ENCODE measurements at places on chromosomes 12 and 14.
A peak's percentile ranks its signal among the peaks of the same experiment; 100 is the strongest.

- DNase-seq: no peak
Observed at GRCh38 chr12:116294454-116295165, 17.1 kb upstream of the MED13L start.

GRCh38 chr14:106222311-106222710, 695.9 kb downstream of the TMEM121 start:
- no peak for DNase-seq

GRCh38 chr14:97655169-97655948, 858.2 kb downstream of the VRK1 start:
- DNase-seq: no peak

GRCh38 chr12:114384739-114385138, 21.2 kb downstream of the TBX5 start:
- no peak for DNase-seq

DNA sequence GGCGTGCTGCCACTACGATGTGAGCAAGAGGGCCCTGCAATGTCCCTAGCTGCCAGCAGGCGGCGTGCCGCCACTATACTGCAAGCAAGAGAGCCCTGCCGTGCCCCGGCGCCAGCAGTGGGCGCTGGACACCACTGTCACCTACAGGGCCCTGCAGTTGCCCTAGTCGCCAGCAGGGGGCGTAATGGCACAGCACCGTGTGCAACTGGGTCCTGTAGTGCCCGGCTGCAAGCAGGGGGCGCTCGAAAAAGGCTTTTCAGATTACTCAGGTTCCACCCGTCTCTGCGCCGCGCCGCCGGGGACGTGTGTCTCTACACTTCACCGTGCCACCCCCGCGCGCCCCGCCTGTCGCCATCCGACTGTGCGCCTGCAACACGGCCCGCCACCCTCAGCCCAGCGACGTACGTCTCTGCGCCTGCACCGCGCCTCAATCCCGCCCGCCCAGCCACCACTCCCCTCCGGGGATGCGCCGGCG, 1356.9 kb downstream of the TMEM121 start:
- peak; percentile 31 for DNase-seq

GRCh38 chr12:132071040-132071810, 72.9 kb downstream of the DDX51 start:
- DNase-seq: no peak

DNA sequence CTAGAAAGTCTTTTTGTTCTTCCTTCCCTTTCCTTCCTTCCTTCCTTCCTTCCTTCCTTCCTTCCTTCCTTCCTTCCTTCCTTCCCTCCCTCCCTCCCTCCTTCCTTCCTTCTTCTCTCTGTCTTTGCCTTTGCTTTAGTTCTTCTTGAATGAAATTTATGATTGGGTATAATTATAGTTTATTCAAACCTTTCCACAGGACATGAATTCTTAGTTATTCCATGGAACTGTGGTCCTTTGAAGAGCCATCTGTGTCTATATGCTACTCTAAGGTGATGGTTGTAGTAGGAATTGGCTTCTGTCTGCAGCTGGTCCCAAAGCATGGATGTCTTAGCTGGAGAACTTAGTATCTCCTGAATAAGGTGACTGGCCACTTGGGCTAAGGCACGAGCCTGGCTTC, 64.8 kb downstream of the IGF1 start:
- no peak for DNase-seq

DNA sequence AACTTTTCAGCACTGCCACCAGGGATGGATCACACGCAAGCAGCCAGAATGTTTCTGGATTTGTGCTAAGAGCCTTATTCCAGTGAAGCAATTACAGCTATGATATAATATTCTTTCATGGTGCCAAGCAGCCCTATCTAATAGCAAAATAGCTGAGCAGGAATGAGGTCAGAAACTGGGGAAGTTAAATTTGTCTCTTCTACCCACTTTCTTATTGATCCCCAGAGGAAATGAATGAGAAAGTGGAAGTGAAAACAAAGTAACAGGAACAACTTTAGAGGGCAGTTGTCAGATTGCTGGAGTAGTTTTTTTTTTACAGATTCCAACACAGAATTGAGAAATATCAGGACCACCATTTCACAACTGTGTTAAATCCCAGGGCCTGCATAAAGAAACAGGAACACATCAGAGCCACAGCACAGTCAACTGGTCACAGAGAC, 44.8 kb downstream of the GCH1 start:
- no peak for DNase-seq

- no peak for DNase-seq
Observed at GRCh38 chr14:32399920-32400319, 70.8 kb downstream of the AKAP6 start.

GRCh38 chr12:42648061-42648460, 58.5 kb upstream of the PRICKLE1 start:
- no peak for DNase-seq

DNA sequence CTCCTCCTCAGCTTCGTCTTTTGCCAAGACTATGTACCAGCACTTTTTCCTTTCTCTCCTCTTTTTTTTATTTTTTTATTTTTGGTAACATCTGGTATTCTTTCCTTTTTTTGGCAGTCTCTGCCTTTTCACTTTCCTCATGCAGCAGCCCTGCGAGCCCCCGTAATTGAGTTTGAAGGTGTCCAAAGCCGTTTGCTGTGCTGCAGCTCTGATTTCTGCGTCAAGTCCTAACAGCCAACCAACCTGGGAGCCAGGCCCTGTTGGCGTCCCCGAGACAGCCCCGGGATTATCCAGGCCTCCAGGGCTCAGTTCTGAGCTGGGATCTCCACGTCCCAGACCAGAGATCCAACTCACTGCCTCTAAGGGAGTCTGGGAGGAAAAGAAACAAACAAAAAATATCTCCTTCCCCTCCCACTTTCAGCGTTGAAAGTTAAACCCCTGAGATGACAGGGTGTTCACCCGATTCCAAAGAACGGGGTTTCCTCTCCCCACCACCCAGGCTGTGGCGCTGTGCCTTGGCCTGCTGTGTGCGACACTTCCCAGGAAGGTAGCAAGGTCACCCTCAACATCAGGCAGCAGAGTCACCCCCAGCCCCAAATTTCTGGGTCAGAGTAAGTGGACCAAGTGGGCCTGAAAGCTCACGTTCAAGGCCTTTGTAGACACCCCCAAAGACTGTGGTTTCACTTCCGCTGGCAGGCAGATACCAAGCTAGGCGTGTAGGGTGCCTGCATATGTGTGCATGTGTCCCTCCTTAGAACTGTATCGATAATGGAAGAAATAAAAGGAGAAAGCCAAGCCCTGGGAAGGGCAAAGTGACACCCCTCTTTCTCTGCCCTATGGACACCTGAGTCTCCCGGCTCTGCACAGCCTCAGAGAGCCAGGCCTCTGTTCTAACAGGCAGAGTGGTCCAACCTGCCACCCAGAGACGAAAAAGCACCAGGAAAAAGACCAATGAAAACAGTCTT, 11.1 kb downstream of the BCL11B start:
- DNase-seq: peak; percentile 77

- DNase-seq: no peak
Observed at GRCh38 chr14:56085471-56085870, 32.7 kb upstream of the PELI2 start.

DNA sequence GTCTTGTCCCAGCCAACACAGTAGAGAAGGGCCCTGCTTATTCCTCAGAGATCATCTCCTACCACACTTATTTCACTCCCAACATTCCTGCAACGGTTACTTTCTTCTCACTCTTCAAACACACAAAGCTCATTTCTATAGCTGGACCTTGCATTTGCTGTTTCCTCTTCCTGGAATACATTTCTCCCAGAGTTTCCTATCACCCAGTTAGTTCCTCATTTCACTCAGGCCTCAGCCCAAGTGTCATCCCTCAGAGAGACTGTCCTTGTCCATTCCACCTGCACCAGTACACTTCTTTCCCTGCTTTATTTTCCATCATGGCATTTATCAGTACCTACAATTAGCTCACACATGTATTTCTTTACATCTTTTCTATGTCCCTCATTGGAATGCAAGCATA, 14.7 kb upstream of the STK38L start:
- no peak for DNase-seq

DNA sequence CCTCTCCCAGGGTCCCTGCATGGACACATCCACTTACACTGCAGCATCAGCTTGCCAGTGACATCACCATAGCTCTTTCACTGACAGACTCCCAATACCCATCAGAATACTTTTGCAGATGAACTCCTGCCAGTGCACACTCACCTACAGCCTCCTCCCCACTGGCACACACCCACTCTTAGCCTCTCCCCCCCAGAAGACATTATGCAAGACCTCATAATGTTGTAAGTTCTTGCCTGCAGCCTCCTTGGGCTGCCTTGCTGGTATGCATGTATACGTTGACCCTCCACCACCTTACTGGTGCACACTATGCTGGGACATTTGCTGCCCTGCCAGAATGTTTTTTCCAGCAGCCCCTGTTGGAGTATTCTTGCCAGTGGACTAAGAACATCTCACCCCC, 324.2 kb downstream of the AEBP2 start:
- DNase-seq: no peak

GRCh38 chr14:67787673-67788072, 28.7 kb downstream of the ZFYVE26 start:
- DNase-seq: no peak

DNA sequence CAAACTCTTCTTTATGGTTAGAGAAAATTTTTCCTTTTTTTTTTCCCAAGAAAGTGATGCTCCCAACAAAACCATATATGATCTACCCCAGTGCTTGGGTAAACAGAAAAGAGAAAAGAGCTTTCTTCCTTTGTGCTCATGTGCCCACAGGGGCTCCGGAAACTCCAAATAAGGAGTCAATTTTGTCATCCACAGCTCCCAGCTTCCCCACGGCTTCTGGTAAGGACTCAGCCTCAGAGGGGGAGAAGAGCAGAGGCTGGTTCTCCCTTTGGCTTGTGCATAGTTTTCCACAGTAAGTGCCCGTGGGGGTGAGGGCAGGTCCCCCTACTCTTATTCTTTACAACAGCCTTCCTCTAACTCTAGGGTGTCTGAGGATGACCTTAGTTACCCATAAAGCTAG, 13.3 kb upstream of the RGS6 start:
- DNase-seq: no peak

DNA sequence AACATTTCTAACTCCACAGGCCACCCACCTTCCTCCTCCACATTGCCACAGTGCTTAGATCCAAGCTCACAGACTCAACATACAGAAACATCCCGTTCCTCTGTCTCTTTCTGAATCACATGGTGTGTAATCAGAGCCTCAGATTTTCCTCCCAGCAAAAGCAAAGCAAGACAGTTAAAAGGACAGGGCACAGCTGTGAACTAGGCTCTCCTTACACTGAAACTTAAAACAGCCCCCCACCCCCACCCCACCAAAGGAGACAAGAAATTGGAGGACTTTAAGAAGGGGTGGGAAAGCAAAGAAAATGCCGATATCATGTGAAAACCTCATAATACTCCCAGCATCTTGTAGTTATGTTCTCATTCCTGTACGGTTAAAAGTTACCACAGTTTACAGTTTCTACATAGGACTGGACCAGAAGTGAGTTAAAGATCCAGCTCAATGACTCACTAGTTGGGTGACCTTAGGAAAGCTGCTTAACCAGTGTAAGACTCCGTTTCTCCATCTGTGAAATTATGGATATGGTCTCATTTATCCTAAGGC, 4.8 kb downstream of the YBX3 start:
- DNase-seq: no peak

GRCh38 chr12:53226815-53227214, 5.2 kb downstream of the RARG start:
- no peak for DNase-seq

DNA sequence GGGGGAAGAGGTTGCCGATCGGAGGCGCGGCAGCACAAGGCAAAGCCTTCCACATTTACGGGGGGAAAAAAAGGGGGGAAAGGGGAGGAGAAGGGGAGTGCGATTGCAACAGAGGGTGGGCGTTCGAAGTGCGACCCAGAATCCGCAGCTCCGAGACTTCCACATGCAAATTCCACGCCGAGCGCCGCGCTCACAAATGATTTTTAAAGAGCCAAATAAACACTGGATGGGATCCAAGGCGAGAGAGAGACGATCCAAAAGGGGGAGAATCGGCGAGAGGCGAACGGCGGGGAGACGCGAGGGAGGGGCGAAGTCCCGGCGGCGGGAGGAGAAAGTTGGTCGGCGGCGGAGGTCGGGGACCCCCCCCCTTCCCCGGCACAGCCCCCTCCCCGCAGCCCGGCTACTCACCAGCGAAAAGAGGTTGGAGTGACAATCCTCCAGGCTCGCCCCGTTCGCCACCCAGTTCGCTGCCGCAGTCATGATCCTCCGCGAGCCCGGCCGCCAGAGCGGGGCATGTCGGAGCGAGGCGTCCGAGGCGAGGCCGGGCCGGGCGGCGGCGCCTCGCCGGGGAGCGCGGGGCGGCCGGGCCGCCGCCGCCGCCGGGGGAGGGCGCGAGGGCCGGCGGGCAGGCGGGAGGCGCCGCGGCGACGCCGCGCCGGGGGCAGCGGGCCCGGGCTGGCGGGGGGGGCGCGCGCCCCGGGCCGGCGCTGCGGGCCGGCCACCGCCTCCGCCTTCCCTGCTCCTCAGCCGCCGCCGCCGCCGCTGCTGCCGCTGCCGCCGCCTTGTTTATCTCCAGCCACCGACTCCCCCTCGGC, 634 bp downstream of the MED13L start:
- DNase-seq: peak; percentile 64

GRCh38 chr14:82431031-82431430, 897.4 kb upstream of the SEL1L start:
- no peak for DNase-seq

GRCh38 chr14:91545204-91545603, 35.1 kb upstream of the PPP4R3A start:
- no peak for DNase-seq

GRCh38 chr14:103155010-103155409, 31.7 kb downstream of the TNFAIP2 start:
- no peak for DNase-seq

DNA sequence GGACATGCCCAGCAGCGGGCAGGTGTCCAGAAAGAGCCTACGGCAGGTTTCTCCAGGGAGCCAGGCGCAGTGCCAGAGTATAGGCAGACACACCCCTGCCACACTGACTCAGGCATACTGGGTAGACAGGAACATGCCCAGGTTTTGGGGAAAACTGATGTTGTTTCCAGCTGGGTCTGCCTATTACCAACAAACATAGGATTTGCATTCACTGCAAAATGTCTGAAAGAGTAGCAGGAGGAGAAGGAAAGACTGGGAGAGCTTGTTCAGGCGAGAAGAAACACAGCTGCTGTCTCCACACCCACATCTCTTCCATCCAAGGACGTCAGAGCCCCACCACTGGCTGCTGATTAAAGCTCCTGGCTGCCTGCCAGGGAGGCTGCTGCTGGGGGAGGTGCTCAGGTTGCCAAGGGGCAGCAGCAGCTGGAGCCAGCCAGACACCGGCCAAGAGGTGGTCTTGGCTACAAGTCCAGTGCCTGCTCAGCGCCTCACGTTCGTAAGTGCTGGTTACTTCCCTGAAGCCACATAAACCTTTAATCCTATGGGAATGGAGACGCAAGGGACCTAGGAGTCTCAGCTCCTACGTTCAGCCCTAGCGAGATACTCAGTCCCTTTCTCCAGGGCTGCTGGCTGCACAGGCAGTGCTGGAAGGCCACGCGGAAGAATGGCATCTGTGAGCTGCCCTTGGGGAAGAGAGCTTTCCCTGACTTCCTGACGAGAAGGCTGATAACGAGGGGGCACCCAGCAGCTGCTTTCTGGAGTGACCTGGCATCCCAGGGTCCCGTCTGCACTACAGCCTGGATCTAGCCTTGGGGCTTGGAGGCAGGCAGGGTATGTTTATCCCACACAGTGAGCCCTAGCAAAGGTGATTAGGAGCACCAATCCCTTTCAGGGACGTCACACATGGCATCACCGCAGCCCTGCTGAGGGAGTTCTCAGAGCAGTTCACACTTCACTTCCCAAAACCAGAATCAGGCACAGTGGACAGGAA, 58.1 kb downstream of the PLEKHG3 start:
- DNase-seq: peak; percentile 49

Data from CD4-positive, alpha-beta T cell treated with Interleukin-12 subunit alpha and Interleukin-12 subunit beta, for 1 hour (primary cell).